ENCODE measurements at places on chromosomes 7 and 10. TPM values are rescaled to one million over a fixed set of nuclear protein-coding genes. Genes with fewer than 3 reads are reported as not detected.
A peak's percentile ranks its signal among the peaks of the same experiment; 100 is the strongest.

Gene OR2A12
- not detected for total RNA-seq

Gene PRKCQ
- total RNA-seq, result not detected

GRCh38 chr7:78510580-78511188 lies 712.1 kb downstream of the PHTF2 start:
- no peaks in the 10 kb centered on the region for H3K36me3 ChIP-seq
- H3K4me3 ChIP-seq, result no peak overlapping the region
- 0 out of 2 replicates have a peak, but pooled peaks cover 5% of the 10 kb centered on the region for H3K27me3 ChIP-seq
- DNase-seq, result peak; percentile 47
- H3K4me1 ChIP-seq, result no peaks in the 10 kb centered on the region
- H3K27ac ChIP-seq, result no peak overlapping the region

DNA sequence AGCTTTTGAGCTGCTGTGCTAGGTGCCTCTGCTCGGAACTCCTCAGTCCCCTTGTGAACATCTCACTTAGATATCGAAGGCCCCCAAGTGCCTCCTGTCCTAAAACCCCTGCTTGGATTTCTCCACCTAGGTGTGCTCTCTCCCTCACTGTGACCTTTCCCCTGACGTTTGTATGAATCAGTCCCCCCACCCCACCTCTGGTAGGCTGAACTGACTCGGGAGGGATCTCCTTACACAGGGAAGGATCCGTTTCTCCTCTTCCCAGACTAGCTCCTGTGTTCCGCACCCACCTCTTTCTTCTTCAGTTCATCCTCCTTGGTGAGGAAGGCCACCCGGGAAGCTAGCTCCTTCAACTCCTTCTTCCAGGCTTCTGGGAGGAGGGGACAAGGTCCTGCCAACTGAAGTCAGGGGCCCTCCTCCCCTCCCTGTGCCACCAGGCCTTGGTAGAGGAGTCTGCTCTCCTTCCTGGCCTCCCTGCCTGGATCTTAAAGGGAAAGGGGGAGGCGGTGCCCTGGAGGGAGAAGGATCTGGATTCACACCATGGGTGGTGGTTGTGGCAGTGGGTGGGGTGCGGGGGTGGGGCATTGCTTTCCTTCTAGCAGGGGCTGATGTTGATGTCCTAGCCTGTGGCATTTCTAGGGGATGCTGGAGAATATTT lies 6.8 kb downstream of the TBATA start:
- peak overlapping the region; percentile 31 for H3K27ac ChIP-seq
- H3K27me3 ChIP-seq, result 0 out of 2 replicates have a peak, but pooled peaks cover 3% of the 10 kb centered on the region
- peaks cover 12% of the 10 kb centered on the region for H3K4me1 ChIP-seq
- DNase-seq, result peak; percentile 60

Gene PLXDC2
- 0.06 TPM for total RNA-seq

- no peaks in the 10 kb centered on the region for H3K36me3 ChIP-seq
- no peak overlapping the region for H3K4me3 ChIP-seq
- no peak overlapping the region for H3K27ac ChIP-seq
- no peaks in the 10 kb centered on the region for H3K4me1 ChIP-seq
- DNase-seq, result no peak
Measured at GRCh38 chr10:49076319-49076718, 39.0 kb downstream of the VSTM4 start.
